Activated CD8-positive, alpha-beta memory T cell treated with anti-CD3 and anti-CD28 coated beads for 1 hour (primary cell): ENCODE measurements at places on chromosomes 11 and 22.

DNA sequence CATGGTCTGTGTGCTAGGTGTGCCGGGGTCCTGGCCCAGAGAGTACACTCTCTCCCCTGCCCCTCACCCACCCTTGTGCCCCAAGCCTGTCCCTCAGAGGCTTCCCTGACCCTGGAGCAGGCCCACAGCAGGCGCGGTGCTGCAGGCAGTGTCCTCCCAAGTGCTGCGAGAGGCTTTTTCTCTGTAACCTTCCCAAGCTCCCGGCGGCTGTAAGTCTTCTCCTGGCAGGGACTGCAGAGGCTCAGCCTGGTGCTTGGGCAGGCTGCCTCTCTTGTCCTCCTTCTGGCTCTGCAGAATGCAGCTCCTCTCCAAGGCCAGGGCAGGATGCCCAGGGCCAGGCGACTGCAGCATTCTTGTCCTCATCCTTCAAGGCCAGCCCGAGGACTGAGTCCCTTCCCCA lies 15.9 kb downstream of the RFPL1 start:
- no peak for DNase-seq

DNA sequence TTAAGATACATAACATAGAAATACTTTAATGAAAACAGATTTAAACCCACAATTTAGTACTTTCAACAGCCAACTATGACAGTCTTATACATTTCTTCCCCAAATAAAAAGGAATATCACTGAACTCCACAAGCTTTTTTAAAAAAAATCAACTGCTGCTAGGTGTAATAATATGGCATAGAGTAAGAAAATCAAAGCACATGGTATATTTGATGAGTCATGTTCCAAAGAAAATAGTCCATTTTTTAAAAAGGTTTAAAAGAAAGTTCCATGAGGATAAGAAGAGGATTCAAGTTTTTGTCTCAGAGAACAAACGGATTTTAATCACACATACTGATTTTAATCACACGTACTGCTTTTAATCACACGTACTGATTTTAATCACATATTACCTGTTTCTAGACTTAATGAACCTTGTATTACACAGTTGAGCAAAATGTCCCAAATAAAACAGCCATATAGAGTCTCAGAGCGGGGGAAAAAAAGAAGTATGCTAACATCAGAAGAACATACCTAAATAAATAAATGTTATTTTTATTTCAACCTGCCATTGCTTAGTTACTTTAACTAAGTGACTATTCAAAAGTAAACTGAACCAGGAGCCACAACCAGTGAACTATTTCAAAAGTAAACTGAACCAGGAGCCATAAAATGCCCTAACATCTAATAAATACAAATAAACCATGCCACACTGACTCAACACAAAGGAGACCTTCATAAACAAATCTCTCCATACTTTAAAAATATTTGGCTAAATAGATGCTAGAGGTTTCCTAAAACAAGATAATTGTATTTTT lies 198.4 kb downstream of the SBF2 start:
- DNase-seq: no peak

DNA sequence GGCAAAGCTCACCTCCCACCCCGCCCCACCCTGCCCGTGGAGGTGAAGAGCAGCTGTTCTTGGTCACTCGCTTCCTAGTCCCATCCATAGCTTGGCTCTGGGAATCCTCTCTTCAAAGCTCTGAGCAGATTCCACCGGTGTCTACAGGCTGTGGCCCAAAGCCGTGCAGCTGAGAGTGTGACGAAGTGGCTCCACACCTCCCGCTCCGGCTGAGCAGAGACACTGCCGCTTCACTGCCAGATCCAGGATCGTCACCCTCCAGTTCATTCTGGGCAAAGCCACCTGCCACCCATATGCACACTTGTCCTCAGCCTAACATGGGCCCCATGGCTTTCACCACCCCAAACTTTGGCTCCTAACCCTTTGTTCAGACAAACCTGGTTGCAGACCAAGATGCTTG lies 532.9 kb upstream of the B3GAT1 start:
- DNase-seq: no peak

DNA sequence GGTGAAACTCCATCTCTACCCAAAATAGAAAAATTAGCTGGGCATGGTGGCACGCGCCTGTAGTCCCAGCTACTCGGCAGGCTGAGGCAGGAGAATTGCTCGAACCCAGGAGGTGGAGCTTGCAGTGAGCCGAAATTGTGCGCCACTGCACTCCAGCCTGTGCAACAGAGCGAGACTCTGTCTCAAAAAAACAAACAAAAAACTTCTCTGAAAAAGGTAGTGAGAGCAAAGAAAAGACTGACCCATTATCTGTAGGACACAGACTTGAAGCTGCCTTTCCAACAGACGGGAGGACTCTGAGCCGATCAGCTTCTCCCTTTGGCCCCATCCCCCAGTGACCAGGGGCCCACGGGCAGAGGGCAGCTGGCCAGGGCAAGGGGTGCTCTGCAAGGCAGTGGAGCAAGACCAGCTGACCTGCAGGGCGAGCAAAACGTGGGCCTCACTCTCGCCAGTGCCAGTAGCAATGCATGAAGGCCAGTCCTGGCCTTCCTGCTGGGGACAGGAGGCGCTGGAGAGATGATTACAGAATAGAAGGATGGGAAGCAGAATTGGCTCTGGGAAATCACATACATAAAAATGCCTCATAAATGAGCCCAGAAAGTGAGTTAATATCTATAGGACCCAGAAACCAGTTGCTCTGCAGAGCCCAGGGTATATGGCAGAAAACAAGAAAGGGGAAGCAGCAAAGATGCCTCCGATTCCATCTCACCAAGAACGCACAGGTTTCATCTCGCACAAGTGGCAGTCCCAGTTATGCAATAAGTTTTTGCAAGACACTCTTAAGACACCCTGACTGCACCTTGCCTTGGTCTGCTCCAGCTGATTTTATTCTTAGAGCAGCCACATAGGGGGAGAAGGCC lies 2.8 kb downstream of the EHD1 start:
- no peak for DNase-seq

DNA sequence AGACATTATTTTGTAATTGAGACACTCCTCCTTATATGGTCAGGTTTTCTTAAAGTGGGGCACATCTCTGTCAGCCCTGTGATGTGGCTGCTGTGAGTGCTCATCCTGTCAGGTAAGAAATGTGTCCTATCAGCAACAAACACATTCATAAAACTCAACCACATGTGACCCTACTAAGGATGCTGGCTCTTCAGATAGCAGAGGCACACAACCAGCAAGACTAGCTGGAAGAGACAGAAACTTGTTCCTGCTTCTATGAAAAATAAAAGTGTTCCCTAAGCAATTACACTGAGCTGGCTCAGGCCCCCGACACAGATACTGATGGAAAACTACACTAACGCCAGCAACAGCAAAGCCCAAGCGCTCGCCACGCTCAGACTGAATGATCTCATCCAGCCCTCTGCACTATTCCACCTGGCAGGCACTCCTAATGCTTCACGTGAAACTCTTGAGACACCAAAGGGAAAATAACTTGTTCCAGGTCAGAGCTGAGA lies 49.8 kb upstream of the CYP2D6 start:
- DNase-seq: no peak

- DNase-seq: no peak
Observed at GRCh38 chr11:77560605-77561004, 29.1 kb upstream of the AQP11 start.

GRCh38 chr11:116172156-116172555 lies 600.6 kb downstream of the BUD13 start:
- DNase-seq: no peak

DNA sequence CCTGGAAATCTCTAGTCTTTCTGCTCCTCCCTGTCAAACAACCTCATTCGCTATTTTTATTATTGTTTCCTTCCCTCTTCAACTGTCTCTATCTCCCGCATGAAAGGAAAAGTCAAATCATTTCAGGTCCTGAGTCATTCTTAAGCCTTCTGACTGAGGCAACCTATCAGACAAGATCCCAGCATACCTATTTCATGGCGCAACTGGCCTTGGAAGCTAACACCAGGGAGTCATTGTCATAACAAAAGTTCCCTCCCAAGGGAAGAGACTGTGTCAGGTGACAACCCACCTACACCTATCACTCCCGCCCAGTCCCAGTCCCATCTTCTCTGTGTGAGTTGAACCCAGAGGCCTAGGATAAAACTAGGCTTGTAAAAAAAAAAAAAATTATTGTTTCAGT lies 10.2 kb upstream of the ARHGAP42 start:
- DNase-seq: no peak

DNA sequence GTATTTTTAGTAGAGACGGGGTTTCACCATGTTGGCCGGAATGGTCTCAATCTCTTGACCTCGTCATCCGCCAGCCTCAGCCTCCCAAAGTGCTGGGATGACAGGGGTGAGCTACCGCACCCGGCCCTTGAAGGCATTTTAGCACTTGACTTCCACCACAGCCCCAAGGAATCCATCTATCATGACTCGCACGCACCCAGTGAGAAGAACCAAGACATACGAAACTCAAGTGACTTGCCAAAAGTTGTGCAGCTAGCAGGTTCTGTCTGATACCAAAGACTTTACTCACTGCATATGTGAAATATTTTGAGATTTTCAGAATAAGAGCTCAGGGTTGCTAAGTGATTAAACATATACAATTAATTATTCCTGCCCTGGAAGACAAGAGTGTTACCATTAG lies 21.0 kb downstream of the FLI1 start:
- DNase-seq: no peak

GRCh38 chr11:38593649-38594048 lies 1995.6 kb upstream of the RAG2 start:
- DNase-seq: no peak

DNA sequence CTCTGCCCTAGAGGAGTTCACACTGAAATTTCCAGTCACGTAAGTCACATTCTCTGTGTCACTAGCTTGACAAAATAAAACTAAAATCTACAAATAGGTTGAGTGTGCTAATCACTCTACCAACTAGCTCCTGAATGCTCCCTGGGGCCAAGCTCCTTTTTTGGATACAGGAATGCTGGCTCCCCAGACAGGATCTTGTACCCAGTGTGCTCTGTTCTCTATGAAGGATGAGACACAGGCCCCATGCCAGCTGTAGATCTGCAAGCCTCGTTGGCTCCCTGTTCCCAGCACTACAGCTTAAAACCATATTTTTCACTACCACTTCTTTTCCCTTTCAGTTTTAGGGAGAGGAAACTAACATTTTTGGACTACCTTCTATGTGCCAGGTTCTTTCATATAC lies 3.7 kb upstream of the IPO7 start:
- no peak for DNase-seq

GRCh38 chr11:86119906-86120305 lies 51.0 kb upstream of the PICALM start:
- DNase-seq: no peak

DNA sequence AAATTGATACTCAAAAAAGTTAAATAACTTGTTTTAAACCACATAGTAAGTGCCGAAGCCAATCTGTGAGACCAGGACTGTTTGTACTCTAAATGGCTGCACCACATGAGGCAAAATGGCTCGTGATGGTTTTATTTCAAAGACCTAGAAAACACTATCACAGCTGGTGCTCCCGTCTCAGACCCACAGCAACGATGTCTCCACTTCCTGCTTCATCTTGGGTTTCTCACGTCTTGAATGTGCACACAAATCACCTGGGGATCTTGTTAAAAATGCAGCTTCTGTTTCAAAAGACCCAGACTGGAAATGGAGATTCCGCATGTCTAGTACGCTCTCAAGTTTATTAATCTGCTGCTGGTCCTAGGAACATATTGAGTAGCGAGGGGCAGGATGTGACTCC lies 1.2 kb downstream of the CD3E start:
- DNase-seq: no peak

DNA sequence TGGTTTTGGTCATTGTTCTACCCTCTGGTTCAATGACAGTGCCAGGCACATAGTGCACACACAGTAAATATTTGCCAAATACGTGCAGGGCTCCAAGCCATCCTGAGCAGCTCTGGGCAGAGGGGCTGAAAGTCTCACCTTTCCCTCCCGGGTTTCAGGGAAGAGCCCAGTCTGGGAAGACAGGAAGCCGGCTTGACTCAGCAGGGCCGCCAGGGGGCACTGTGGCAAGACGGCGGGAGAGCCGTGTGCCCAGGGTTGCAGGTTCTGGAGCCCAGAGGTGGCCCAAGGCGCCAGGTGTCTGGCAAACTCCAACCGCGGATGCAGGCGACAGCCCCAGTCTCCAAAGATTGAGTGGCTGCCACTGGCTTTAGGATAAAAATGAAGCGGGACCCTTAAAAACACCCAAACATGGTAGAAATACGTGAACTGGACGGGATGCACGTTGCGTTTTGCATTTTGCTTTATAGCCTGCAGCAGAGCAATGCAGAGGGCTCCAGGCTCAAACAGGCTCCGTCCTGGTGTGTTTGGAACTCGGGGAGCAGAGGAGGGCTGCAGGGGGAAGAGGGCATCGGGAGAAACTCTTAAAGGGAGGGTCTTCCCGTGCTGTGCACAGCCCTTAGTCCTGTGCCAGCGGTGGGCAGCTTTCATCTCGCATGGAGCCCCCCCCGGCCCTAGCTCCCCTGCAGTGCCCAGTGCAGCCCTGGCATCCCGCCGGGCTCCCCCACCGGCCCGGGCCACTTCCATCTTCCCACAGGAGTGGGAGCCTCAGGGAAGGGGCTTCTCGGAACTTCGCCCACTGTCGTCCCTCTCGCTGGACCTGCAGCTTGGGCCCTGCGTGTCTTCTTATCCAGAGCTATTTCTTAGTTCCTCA lies 10.7 kb downstream of the KRTAP5-5 start:
- no peak for DNase-seq

DNA sequence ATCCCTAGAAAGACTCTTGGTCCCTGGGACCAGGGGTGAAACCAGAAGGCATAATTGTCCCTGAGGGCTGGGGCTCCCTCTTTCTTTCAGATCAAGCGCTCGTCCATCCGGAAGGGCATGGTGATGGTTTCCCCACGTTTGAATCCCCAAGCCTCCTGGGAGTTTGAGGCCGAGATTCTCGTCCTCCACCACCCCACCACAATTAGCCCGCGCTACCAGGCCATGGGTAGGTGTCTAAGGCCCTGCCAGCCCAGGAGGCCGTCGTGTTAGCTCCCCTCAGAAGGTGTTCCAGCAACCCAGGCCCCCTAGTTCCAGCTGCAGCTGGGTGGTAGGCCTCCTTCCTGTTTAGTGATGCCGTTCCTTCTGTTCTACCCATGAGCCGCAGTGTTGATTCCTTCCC lies 21.4 kb downstream of the GTPBP1 start:
- no peak for DNase-seq

GRCh38 chr11:91698845-91699244 lies 525.8 kb upstream of the FAT3 start:
- DNase-seq: no peak

DNA sequence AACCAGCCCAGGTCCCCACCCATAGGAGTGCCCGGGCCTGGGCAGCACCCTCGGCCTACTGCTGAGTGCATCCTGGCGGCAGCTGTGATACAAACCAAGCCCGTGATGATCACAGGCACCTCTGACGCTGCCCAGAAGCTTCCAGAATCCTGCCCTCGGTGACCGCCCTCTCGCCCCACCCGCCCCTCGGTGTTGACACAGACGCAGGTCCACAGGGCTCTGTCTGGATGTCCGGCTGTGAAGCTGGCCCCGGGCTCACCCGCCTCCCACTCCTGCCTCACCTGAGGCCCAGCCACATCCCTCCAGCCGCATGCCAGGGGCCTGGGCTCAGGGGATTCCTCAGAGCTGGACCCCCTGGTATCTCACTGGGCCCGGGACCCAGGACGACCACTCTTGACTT lies 191.0 kb downstream of the BRD1 start:
- no peak for DNase-seq
